Glutamatergic neuron (in vitro differentiated cells): ENCODE measurements at places on chromosomes 3 and 15.

- H3K36me3 ChIP-seq = peaks cover 4% of the 10 kb centered on the region
- no peak overlapping the region for H3K27ac ChIP-seq
- no peak overlapping the region for H3K4me3 ChIP-seq
- peaks cover 10% of the 10 kb centered on the region for H3K27me3 ChIP-seq
- H3K4me1 ChIP-seq = peaks cover 27% of the 10 kb centered on the region
Measured at GRCh38 chr3:139527265-139527664, 12.3 kb downstream of the RBP1 start.

GRCh38 chr3:79019137-79019923 is 748.5 kb downstream of the ROBO1 start:
- peaks cover 14% of the 10 kb centered on the region for H3K4me1 ChIP-seq
- H3K36me3 ChIP-seq = no peaks in the 10 kb centered on the region
- H3K27ac ChIP-seq = peak overlapping the region; percentile 99
- H3K27me3 ChIP-seq = peaks cover 5% of the 10 kb centered on the region
- peak; percentile 84 for DNase-seq
- H3K4me3 ChIP-seq = no peak overlapping the region

DNA sequence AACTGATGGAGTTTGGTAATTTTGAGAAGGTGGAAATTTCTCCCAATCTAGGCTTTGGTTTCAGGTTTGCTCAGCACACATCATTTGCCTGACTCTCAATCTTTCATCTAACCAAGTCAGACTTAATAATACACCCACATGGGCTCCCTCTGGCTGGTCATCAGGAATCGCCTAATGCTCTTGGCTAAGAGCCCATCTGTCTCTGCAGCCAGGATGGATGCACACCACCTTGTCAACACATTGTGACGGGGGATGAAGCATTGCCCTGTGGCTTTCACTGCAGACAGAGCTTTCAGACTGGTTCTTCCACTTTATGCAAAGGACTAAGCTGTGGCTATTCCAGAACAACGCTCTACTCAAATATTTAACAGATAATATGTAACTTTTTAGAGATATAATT is 3.0 kb upstream of the HDGFL3 start:
- peaks cover 9% of the 10 kb centered on the region for H3K27me3 ChIP-seq
- peaks cover 1% of the 10 kb centered on the region for H3K4me1 ChIP-seq
- H3K4me3 ChIP-seq = no peak overlapping the region
- H3K27ac ChIP-seq = no peak overlapping the region

DNA sequence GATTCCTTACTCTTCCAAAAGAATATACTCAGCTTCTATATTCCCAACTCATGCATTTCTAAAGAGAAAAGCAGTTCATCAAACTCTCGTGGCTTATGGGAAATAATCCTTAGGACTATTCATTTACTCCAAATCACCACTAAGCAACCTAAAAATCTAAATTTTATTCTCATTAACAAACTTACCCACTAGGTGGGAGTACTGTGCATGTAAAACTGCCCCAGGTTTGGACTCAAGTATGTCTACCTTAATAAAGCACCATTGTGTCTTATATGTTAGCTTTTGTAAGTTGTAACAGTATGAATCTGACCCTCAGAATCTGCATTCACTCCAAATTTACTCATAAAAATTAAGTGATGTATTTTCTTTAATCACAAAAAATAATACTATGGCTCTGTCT is 25.3 kb downstream of the RAD18 start:
- H3K4me1 ChIP-seq = peaks cover 5% of the 10 kb centered on the region
- no peak overlapping the region for H3K4me3 ChIP-seq
- H3K27ac ChIP-seq = no peak overlapping the region
- peaks cover 5% of the 10 kb centered on the region for H3K36me3 ChIP-seq

DNA sequence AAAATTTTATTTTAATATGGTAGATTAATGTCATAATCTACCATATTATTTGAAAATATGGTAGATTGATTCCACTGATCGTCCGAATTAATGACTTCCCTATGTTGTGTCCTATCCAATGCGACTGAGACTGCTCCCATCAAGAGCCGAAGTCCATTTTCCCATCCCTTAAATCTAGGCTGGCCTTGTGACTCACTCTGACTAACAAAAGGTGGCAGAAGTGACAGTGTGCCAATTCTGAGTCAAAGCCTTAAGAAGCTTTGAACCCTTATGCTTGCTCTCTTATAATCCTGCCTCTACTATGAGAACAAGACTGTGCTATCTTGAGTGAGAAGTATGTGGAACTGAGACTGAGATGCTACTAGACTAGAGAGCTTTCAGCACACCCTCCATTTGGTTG is 387.2 kb downstream of the ROBO1 start:
- H3K27ac ChIP-seq = no peak overlapping the region
- peaks cover 3% of the 10 kb centered on the region for H3K27me3 ChIP-seq
- H3K4me3 ChIP-seq = no peak overlapping the region
- no peaks in the 10 kb centered on the region for H3K36me3 ChIP-seq

GRCh38 chr3:11726146-11726545 is 82.4 kb upstream of the VGLL4 start:
- no peak overlapping the region for H3K27ac ChIP-seq
- no peaks in the 10 kb centered on the region for H3K4me1 ChIP-seq
- H3K27me3 ChIP-seq = peaks cover 4% of the 10 kb centered on the region
- DNase-seq = no peak
- H3K36me3 ChIP-seq = no peaks in the 10 kb centered on the region

- peak overlapping the region; percentile 91 for H3K4me3 ChIP-seq
- peaks cover 14% of the 10 kb centered on the region for H3K4me1 ChIP-seq
- H3K36me3 ChIP-seq = peaks cover 6% of the 10 kb centered on the region
- no peak overlapping the region for H3K27ac ChIP-seq
- peaks cover 20% of the 10 kb centered on the region for H3K27me3 ChIP-seq
- peak; percentile 43 for DNase-seq
Measured at GRCh38 chr15:83283813-83284558, 478 bp downstream of the BNC1 start.

DNA sequence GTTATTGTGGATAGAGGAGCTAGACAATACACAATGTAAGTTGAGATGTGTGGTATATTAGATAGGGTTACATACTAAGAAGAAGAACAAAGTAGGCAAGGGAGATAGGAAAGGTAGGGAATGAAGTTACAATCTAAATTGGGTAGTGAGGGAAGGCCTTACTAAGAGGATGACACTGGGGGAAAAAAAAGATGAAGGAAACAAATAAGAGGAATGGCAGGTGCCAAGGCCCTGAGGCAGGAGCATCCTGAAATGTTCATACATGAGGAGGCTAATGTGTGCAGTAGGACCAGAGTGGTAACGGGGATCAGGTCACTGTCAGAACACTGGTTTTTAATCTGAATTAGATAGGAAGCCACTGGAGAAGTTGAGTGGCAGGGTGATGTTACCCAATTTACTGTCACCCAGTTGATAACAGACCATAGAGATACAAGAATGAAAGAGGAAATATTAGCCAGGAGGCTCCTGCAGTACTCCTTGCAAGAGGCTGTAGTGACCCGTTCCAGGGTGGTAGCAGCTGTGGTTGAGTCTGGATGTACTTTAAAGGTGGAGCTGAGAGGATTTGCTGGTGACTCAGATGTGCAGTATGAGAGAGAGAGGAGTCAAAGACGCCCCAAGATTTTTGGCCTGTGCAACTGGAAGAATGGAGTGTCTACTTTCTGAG is 14.4 kb downstream of the RTP1 start:
- no peak overlapping the region for H3K27ac ChIP-seq
- H3K27me3 ChIP-seq = no peaks in the 10 kb centered on the region
- H3K4me1 ChIP-seq = no peaks in the 10 kb centered on the region
- no peak for DNase-seq

- peaks cover 6% of the 10 kb centered on the region for H3K36me3 ChIP-seq
- H3K27me3 ChIP-seq = no peaks in the 10 kb centered on the region
- no peak for DNase-seq
- H3K4me3 ChIP-seq = no peak overlapping the region
- no peak overlapping the region for H3K27ac ChIP-seq
Measured at GRCh38 chr3:114994554-114995341, 152.3 kb downstream of the ZBTB20 start.

GRCh38 chr3:61184956-61185355 is 66.3 kb downstream of the FHIT start:
- no peak overlapping the region for H3K4me3 ChIP-seq
- H3K4me1 ChIP-seq = no peaks in the 10 kb centered on the region
- no peak overlapping the region for H3K27ac ChIP-seq
- no peaks in the 10 kb centered on the region for H3K27me3 ChIP-seq

DNA sequence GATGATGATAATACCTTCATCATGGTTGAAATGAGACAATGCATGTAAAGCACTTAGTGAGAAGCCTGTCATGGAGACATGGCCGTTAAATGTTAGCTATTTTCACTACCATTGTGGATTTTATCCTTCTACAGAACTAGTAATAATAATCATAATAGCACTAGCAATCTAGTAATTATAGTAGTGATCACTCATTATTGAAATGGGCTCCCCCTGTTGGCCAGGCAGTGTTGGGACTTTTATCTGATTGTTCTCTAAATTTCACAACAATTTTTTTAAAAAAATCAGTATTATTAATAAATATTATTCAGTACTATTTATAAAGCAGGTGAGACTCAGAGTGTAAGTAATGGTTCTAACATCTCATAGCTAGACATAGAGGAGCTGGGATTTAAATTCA is 396.3 kb downstream of the IL5RA start:
- H3K4me1 ChIP-seq = no peaks in the 10 kb centered on the region
- no peak overlapping the region for H3K27ac ChIP-seq
- no peaks in the 10 kb centered on the region for H3K27me3 ChIP-seq

DNA sequence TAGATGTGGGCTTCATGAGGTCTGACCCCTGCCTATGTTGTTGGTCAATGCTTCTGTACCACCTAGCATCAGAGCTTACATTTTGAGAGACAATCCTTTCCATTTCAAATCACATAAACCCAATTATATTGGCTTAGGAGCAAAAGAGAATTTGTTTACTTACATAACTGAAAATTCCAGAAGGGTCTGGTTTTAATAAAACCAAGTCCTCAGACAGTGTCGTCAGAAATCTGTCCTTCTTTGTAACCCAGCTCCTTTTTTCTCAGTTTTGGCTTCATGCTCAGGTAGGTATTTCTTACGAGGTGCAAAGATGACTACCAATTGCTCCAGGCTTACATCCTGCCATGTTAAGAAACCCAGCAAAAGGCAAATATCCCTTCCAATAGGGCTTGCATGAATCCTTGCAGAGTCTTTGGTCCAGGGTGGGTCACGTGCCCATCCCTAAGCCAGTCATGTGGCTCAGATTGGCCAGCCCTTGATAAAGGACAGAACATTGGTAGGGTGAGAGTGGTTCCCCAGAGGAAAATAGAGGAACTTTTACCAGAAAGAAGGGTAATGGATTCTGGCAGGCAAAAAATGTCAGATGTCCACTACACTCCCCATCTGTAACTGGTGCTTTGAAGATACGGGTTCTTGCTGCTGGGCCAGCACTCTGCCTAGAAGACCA is 50.2 kb upstream of the VILL start:
- H3K4me1 ChIP-seq = peaks cover 14% of the 10 kb centered on the region

DNA sequence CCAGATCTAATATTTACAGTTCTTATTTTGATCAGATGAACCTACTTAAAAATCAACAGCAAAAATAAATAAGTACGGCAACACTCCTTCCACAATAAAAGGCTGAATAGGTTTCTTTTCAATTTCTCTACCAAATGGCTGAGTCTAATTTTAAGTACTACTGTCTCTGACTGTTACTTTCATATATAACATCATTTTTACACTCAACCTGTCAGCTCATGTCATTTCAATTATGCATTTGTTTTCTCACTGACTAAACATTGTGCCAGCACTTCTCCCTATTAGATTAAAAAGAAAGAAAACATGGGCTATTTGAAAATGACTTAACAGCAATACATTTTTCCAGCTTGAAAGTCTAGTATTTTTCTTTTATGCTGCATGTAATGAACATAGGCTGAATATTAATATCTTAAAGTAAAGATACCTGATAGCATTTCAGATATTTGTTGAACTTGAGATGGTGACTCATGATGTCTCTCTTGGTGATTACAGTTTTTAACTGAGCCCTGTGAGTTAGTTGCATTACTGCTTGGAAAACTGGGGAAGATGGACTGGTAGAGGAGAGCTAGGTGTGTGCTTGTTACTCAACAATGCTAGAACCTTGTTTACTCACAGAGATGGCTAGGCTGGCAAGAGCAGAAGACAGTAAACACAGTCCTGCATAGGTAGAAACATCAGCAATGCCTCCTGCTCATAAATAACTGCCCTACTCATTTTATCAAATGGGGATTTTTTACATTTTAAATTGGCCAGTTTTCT is 73.9 kb downstream of the PEX5L start:
- H3K36me3 ChIP-seq = no peaks in the 10 kb centered on the region
- H3K27ac ChIP-seq = peak overlapping the region; percentile 35
- peaks cover 2% of the 10 kb centered on the region for H3K27me3 ChIP-seq
- DNase-seq = no peak

GRCh38 chr3:149332771-149333170 is 665 bp downstream of the TM4SF18 start:
- no peaks in the 10 kb centered on the region for H3K27me3 ChIP-seq
- no peak for DNase-seq
- H3K4me1 ChIP-seq = no peaks in the 10 kb centered on the region
- H3K27ac ChIP-seq = no peak overlapping the region
- H3K36me3 ChIP-seq = no peaks in the 10 kb centered on the region

GRCh38 chr15:55740981-55741832 is 1.7 kb downstream of the PRTG start:
- no peaks in the 10 kb centered on the region for H3K36me3 ChIP-seq
- H3K27me3 ChIP-seq = no peaks in the 10 kb centered on the region
- DNase-seq = peak; percentile 28
- H3K4me3 ChIP-seq = no peak overlapping the region
- no peak overlapping the region for H3K27ac ChIP-seq

DNA sequence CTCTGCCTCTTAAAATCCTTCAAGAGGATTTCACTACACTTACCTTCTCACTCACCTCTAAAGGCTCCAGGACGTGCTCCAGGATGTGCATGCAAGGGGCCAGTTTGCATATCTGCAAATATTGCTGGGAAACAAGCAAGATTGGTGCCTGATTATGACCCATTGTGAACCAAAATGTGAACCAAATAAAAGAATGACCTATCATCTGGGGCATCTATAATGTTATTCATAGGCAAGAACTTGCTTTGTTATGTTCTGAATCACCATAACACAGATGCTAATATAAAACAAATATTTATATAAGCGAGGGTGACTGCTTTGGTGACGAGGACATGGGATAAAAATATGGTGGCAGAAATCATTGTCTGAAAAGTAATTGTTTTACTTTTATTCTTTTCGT is 5.5 kb downstream of the IL12A start:
- H3K4me1 ChIP-seq = no peaks in the 10 kb centered on the region
- no peak overlapping the region for H3K27ac ChIP-seq
- no peak for DNase-seq
- H3K27me3 ChIP-seq = no peaks in the 10 kb centered on the region
- H3K4me3 ChIP-seq = no peak overlapping the region

GRCh38 chr3:12258911-12259310 is 30.0 kb upstream of the PPARG start:
- H3K36me3 ChIP-seq = no peaks in the 10 kb centered on the region
- no peak for DNase-seq
- no peak overlapping the region for H3K4me3 ChIP-seq
- no peak overlapping the region for H3K27ac ChIP-seq
- no peaks in the 10 kb centered on the region for H3K4me1 ChIP-seq

GRCh38 chr3:33659856-33660434 is 58.1 kb downstream of the CLASP2 start:
- peak overlapping the region; percentile 98 for H3K4me3 ChIP-seq
- no peaks in the 10 kb centered on the region for H3K27me3 ChIP-seq
- no peak for DNase-seq
- H3K36me3 ChIP-seq = no peaks in the 10 kb centered on the region
- peak overlapping the region; percentile 98 for H3K27ac ChIP-seq

GRCh38 chr3:12796171-12797123 is at the start of gene CAND2:
Gene CAND2, plus strand, starts transcription at chr3:12796680. Its CDS starts 41 bp downstream, at chr3:12796721.
- no peaks in the 10 kb centered on the region for H3K4me1 ChIP-seq
- H3K36me3 ChIP-seq = no peaks in the 10 kb centered on the region
- H3K4me3 ChIP-seq = peak within 1 kb of the TSS; percentile 79
- no peak within 1 kb of the TSS for H3K27ac ChIP-seq
- peaks cover 5% of the 10 kb centered on the region for H3K27me3 ChIP-seq
- peak; percentile 71 for DNase-seq
